ENCODE measurements at places on chromosomes 7 and 10.

DNA sequence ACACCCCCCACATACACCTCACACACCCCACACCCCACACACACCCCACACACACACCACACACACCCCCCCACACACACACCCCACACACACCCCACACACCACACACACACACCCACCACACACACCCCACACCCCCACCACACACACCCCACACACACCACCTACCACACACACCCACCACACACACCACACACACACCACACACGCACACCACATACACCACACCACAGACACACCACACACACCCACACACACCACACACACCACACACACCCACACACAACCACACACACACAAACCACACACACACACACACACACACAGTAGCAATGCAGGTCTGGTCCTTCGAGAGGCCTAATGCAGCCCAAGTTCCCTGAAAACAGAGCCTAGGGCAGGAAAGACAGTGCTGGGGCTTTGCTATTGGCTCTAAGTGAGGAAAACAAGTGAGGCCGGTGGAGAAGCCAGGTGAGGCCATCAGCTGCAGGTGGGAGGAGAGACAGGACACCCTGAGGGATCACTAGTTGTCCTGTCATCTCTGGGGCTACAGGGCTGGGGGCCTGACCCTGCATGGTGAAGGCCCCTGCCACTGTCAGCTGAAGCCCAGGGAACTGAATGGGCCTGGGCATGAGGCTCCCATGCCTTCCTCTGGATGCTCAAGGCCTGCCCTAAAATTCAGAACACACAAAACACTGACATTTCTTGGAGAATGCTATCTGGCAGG lies 92.6 kb downstream of the CYTH3 start:
- no peak for DNase-seq

DNA sequence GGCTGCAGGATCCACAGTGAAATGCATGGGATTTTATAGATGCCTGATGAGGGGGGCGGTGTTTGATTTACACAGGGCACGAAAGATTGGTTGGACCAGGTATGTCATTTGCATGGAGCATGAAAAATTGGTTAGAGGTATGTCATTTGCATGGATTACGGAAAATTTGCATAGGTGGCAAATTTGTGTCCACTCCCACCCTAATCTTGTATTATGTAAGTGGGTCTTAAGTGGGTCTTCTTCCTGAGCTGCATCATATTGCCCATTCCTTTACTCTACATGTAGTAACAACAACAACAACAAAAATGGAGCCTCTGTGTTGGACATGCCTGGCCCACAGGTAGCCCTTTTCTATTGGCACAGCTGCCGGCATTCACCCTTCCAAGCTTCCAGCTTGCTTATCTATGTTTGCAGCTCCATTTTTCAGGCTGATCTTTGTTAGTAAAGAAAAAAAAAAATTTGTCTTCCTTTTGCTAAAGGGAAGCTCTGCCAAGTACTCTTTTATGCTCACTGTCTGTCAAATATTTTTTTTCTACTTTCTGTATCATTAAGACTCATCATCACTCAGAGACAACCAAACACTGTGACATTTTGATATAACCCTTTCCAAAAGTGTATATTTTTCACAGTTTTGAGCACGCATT lies 10.3 kb upstream of the ZNF273 start:
- no peak for DNase-seq

DNA sequence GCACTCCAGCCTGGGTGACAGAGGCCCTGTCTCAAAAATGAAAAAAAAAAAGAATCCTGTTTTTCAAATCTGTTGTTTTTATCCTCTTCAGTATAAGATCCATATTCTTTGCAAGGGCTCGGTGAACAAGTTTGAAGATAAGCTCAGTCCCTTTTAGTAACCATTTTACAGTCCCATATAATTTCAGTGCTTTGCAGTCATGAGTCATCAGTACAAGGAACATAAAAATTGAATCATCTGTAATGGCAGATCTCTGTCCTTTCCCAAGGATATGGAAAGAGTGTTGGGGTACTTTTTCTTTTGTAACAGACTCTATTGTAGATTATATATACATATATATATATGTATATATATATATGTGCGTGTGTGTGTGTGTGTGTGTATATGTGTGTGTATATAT lies 52.2 kb upstream of the ZPBP start:
- DNase-seq = no peak

DNA sequence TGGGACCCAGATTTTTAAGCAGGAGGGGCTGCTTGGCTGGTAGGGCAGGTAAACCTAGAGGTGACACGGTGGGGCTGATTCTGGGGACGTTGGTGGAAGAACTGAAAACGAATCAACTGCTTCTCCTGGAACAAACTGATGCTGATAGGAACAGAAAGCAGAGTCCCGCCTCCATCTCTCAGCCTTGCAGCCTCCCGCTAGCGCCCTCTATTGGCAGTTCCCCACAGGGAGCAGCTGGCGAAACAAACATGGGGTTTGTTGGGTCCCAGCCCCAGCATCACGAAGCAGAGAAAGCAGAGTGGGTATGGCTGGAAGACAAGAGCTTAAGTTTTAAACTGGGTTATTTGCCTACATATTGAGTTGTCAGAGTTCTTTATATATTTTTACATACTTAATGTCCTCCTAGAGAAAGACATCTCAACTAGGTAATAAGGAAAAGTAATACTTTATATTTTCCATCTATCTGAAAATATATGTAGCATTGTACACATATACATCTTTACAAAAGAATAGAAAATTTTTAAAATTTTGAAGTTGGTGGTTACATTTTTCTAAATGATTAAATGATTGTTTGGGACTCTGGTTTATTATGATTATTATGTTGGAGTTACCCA lies 42.3 kb upstream of the FOXI2 start:
- DNase-seq = no peak

Measured in NCI-H2171 (cell line).